ENCODE measurements at places on chromosomes 13 and 19. TPM values are rescaled to one million over a fixed set of nuclear protein-coding genes. Genes with fewer than 3 reads are reported as not detected.

Gene PRRG2
- 0.42 TPM for total RNA-seq

Gene CGB3
- not detected for total RNA-seq

Gene IRS2
- 45.7 TPM for total RNA-seq

Gene ARHGAP35
- total RNA-seq: 50.0 TPM

Gene EDDM13
- total RNA-seq: not detected

Gene ZNF579
- 5.3 TPM for total RNA-seq

Gene RGCC
- total RNA-seq: 726 TPM

Gene ZNF20
- 1.2 TPM for total RNA-seq

Gene ZNF256
- 3.6 TPM for total RNA-seq

Gene ZNF728
- 0.59 TPM for total RNA-seq

Gene CEACAM8
- not detected for total RNA-seq

Gene BEST2
- total RNA-seq: 0.21 TPM

Gene VAV1
- 16.2 TPM for total RNA-seq

Gene FPR3
- 11.7 TPM for total RNA-seq

Gene CNFN
- not detected for total RNA-seq

Gene ITGBL1
- 26.4 TPM for total RNA-seq

Gene GJB2
- 0.20 TPM for total RNA-seq

Gene SSC5D
- 6.5 TPM for total RNA-seq

Gene IGFL1
- total RNA-seq: not detected

Gene NFIX
- total RNA-seq: 47.9 TPM

Gene PLIN5
- 12.0 TPM for total RNA-seq

Gene SULT2A1
- not detected for total RNA-seq

Gene TNFSF11
- total RNA-seq: not detected

Gene AMER2
- total RNA-seq: 0.22 TPM

Gene EFNB2
- 12.6 TPM for total RNA-seq

Gene MBD3L3
- total RNA-seq: not detected

Gene TIMM29
- total RNA-seq: 27.1 TPM

Gene KLK10
- not detected for total RNA-seq

Gene DMWD
- total RNA-seq: 60.0 TPM

Gene PSG7
- not detected for total RNA-seq

Gene CCDC169
- 0.30 TPM for total RNA-seq

Gene YJU2
- 33.9 TPM for total RNA-seq

Gene PEAK3
- total RNA-seq: 0.42 TPM

Gene CACNA1A
- 4.0 TPM for total RNA-seq

Gene A1BG
- 86.1 TPM for total RNA-seq

Gene ZNF546
- 13.3 TPM for total RNA-seq

Gene LHB
- total RNA-seq: 2.6 TPM
